NAMALWA (cell line): ENCODE measurements at places on chromosomes 5 and 9.

- no peak for DNase-seq
Observed at GRCh38 chr9:128276574-128277270, 646 bp downstream of the SWI5 start.

- peak; percentile 33 for DNase-seq
Observed at GRCh38 chr9:127450243-127450760, 904 bp downstream of the RPL12 start.

- no peak for DNase-seq
Observed at GRCh38 chr5:21681911-21682310, 1171.2 kb downstream of the CDH12 start.

DNA sequence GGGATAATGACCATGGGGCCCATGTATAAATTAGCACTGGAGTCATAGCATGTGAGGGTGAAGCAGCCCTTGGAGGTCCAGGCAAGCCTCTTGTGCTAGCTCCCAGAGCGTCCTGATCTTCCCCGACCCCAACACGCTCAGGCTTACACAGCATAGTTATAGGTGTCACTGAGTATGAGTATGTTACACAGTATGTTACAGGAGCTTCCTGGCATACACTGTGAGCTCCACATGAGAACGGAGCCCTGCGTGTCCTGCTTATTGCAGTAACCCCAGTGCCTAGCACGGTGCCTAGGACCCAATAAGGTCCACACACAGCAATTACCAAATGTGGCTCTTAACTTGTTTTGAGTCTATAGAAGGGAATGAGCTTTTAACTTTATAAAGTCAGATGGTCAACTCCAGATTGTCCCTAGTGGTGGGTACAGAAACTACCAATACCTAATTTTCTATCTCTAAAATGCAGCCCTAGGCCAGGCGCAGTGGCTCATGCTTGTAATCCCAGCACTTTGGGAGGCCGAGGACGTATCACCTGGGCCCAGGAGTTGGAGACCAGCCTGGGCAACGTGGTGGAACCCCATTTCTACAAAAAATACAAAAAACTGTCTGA is 64.1 kb downstream of the PLAC8L1 start:
- DNase-seq = peak; percentile 46

- no peak for DNase-seq
Observed at GRCh38 chr9:94096819-94097577, 12.7 kb downstream of the PTPDC1 start.

DNA sequence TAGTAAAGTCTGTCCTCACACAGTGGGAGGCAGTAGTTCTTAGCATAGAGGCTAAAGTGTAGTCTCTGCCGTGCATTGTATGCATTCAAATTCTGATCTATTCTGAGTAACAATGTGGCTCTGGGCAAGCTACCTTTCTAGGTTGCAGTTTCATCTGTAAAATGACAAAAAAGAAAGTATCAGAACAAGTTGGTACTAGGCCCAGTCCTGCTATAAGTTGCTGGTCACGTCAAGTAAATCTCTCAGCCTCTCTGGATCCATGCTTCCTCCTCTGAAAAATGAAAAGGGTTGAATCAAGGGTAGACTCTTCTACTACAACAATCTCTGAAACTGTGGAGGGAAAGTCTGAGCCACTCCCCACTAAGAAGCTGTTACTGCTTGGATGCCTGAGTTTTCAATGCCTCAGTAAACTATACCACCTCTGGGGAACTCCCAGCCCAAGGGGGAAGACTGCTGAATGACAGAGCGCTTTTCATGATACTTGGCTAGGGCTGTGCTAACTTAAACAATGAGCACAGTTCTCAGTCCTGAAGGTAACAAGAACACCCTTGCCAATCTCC is 34.5 kb upstream of the SPARC start:
- peak; percentile 12 for DNase-seq

DNA sequence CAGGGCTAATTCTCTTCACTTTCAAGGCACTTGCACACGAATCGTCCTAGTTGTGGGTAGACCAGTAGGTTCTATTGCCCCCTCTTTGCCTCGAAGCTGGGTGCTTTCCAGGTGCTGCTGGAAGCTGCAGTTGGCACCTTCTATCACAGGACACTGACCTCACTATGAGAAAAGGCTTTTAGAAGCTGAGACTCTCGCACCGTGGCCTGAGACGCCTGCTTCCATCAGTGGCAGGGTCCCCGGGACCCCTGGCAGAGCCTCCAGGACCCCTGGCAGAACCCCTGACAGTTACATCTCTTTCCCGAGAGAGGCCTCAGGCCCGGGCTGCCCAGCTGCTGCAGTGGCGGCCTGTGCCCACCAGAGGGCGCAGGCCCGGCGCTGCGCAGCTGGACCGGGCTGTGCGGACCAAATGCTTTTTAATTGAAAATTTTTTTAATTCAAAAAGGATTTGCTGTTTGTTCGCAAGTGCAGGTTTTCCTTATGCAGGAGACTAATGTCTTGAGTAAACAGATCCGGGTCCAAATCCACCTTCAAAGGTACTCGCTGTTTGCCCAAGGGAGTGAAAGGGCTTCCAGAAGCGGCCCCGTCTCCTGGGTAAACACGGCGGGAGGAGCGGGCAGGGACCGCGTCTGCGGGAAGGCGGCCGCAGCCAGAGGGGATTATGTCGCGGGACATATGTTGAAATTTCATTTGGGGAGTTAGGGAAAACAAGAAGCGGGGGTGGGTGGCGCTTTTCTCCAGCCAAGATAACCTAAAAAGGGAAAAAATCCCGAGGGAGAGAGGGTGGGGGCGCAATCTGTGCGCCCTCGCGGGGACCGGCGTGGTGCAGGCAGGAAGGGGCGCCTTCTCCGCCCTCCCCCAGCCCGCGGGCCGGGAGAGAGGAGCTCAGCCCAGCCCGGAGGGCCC is 114.5 kb upstream of the LMX1B start:
- DNase-seq = peak; percentile 60

DNA sequence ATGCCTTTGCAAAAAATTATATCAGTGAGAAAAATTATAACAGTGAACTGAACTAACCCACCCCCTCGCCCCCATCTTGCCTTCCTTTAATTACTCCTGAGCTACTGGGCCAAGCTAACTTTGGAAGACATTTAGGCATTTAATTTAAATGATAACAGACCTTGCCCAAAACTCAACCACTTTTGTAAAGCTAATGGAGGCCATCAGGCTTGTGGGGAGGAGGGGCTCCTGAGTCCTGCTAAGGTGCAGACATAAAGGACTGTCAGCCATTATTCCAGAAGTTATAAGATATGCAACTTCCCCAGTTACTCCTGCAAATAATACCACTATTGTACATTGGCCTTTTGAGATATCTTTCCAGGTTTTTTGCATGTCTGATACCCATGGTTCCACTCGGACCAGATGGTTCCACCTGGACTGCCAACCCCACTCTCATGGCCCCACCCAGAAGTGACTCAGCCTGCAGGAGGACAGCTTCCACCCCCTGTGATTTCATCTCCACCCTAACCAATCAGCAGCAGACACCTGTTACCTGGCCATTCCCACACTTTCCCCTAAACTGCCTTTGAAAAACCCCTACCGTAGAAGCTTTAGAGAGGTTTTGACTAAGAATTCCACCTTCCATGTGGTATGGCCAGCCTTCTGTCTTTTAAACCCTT is 805.4 kb upstream of the CDH6 start:
- no peak for DNase-seq

DNA sequence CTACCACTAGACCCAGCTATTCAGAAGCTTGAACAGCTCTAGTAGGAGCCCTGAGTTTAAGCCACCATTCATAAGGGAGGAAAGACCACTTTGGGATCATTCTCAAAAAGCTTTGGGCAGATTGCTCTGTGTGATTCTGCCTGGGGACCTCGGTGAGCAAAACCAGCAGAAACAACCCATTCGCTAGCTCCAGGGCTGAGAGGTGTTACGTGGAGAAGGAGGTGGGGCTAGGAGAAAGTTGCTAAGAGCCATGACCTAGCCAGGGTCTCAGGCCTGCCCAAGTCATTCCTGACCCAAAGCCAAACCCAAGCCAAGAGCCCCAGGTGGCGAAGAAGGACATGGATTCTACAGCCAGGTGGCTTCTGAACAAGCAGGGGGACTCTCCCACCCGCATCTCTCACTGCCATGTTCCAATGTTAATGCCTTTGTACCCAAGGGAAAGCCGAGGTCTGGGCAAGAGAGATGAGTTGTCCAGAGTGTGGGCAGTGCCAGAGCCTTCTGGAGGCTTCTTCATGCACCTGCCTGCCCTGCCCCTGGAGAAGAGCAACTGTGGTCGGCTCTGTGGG is 4.0 kb upstream of the BARHL1 start:
- DNase-seq = no peak

DNA sequence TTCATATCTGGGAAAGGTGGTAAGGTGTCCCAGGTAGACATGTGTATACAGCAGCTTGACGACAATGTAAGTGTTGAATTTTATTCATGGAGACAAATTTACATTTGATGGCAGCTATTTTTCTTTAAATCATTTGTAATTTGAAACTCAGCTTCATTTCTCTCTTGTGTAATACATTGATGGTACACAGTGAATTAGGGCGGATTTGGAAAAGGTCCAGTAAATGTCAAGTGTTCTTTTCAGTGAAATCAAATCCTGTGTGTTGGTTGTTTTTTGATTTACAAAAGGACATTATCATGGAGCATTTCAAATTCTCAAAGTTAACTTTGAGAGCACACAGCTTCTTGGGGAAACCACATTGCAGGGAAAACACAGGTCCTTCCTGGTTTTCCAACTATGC is 30.0 kb upstream of the PCSK1 start:
- no peak for DNase-seq

DNA sequence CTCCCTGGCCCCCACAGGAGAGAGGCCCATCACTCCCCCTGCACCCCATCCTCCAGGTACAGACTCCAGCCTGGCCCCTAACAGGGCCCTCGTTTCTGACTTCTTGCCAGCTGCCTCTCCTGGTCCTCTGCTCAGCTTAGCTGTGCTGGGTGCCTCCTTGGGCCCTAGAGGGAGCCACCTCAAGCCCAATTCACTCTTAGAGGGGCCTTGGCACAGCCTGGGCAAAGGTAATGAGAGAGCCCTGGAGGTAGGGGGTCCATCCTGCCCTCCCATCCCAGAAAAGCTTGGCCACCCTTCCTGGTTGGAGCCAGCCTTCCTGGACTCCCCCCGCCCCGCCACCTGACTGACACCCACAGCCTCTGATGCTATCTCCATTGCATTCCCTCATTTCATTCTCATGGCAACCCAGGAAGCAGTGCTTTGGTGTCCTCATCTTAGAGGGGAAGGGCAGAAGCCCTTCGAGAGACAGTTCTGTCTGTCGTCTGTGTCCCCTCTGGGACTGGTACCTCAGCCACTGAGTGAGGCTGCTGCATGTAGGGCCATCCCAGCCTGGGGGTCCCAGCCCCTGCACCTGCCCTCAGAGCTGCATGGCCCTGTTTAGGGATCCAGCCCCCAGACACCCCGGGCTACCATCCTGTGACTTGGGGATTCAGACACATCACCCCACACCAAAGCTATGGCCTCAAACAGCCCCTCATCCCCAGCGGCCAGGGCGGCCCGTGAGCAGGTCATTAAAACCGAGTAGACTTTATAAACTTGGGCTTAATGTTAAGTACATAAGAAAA is 95.5 kb downstream of the BARX1 start:
- peak; percentile 2 for DNase-seq
